ENCODE measurements at places on chromosomes 6 and 20.
A peak's percentile ranks its signal among the peaks of the same experiment; 100 is the strongest.

DNA sequence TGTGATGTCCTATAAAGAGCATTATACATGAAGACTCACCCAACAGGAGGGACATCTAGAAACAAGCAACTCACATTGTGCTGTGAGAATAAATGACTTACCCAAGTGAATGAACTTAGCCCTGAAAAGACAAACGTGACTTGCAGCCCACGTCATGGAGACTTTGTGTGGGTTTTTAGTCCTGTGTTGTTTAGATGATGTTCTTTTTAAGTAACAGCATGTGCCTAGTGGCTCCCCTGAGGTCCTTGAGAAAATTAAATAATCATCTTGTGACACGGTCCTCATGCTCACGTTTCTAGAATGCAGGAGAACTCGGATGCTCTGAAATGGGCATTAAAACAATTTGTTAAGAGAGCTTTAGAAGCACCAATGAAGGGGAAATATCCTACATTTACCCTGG, 165.1 kb downstream of the SASH1 start:
- no peak for DNase-seq

DNA sequence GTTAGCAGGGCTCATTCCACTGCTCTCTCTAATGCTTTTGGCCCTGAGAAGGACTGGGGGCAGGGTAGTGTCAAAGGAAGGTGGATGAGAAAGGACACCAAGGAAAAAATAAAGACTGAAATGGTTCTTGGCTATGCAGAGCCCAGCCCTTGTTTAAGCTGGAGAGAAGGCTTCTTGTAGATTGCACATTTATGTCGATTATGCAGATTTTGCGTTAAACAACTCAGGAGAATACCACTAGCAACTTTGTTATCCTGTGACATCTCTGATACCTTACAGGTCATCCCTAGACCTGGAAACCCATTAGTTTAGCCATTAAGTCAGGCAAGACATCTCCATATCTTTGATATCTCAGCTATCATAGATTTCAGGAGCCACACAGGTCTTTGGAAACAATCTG, 11.1 kb upstream of the IL17F start:
- DNase-seq, result no peak

- DNase-seq, result no peak
Observed at GRCh38 chr20:44552050-44552449, 30.2 kb upstream of the SERINC3 start.

GRCh38 chr6:149924933-149925252, 2.0 kb upstream of the RAET1G start:
- DNase-seq, result no peak

- DNase-seq, result no peak
Observed at GRCh38 chr6:11563793-11564192, 26.2 kb downstream of the TMEM170B start.

DNA sequence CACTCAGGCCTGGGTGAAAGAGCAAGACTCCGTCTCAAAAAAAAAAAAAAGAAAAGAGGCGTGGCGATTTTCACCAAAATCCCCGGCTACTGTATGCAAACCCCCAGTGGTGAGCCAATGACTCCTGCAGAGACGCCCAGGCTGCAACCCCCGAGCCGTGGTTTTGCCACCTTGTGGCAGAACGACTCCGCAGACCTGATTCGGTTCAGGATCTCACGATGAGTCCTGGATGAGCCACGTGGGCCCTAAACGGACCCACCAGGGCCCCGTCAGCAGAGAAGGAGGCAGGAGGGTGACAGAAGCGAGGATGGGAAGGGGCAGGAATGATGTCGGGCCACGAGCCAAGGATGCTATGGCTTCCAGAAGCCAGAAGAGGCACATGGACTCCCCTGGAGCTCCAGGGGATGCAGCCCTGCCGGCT, 42.5 kb downstream of the SLC2A4RG start:
- no peak for DNase-seq

GRCh38 chr6:6969761-6970223, 138.0 kb upstream of the RREB1 start:
- no peak for DNase-seq

DNA sequence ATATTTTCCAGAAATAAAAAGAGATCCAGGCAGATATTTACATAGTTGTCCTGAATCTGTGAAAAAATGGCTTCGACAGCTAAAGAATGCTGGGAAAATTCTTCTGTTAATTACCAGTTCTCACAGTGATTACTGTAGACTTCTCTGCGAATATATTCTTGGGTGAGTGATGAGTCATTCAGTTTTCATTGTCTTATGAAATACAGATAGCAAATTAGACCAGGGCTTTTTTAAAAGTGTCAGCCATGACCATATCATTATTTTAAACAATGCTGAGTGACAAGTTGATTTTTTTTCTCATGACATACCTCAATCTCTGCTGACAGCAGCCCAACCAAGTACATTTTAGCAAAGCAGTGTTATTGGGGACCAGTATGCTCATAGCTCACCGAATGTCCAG, 32.8 kb downstream of the TSPYL4 start:
- DNase-seq, result no peak

- peak; percentile 53 for DNase-seq
Observed at GRCh38 chr20:59743767-59744485, 139.6 kb downstream of the PHACTR3 start.

All from upper lobe of left lung (tissue), 6 donors.